Upper lobe of right lung (tissue), 1 donor: ENCODE measurements at places on chromosomes 5 and 9. TPM values are rescaled to one million over a fixed set of nuclear protein-coding genes. Genes with fewer than 3 reads are reported as not detected.
A peak's percentile ranks its signal among the peaks of the same experiment; 100 is the strongest.

DNA sequence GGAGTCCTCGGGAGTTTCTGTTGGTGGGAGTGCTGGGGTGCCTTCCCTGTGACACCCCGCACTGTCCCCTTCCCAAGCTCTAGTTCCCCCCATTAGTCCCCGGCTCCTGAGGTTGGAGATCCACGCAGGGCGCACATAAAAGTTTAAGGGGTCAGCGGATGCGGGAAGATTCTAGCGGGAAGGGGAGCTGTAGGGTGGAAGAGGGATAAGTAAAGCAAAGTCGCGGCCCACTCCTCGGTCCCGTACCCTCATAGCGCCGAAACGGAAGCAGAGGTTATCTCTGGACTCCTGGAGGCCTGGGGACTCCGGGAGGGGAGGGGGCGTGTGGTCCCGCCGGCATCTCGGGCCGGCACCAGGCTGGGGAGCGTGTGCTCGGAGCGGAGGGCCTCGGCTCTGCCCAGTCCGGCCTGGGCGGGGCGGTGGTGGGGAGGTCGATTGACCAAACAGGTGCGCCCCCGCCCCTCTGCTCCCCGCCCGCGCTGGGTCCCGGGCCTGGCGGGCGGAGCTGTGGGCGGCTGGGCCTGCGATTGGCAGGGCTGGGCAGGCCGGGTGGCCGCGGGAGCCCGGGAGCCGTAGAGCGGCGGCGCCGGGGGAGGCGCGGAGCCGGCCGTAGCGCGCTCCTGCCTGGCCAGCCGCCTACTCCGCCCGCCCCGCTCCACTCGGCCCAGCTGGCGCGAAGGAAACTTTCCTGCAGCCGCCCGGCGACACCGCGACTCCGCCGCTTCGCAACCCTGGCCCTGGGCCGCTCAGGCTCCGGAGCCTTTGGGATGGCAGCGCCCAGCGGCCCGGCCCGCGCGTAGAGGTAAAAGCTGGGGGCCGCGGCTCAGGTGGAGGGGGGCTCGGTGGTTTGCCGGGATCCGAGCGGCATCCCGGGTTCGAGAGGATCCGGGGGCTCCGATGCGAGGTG is 52.2 kb upstream of the DAB2IP start:
- peaks cover 33% of the 10 kb centered on the region for H3K4me1 ChIP-seq
- H3K4me3 ChIP-seq: peak overlapping the region; percentile 65
- peak; percentile 96 for DNase-seq
- H3K27me3 ChIP-seq: peaks cover 15% of the 10 kb centered on the region
- H3K27ac ChIP-seq: peak overlapping the region; percentile 87
- no peaks in the 10 kb centered on the region for H3K36me3 ChIP-seq

DNA sequence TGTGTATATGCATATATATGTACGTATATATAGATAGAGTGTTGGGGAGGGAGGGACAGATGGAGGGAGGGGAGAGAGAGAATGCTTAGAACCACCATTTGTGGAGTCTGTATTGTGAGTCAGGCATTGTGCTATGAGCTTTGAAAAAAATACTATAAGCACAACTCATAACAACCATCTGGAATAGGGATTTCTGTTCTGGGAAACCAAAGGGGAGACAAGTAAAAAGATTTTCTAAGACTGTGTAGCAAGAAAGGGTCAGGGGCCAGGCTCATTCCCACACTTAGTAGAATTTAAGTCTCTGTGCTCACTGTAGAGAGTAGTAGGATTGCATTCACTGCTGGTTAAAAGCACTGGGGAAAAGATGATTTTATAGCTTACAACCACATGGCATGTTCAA is 202.3 kb upstream of the SGCD start:
- DNase-seq: no peak
- no peaks in the 10 kb centered on the region for H3K27me3 ChIP-seq
- H3K27ac ChIP-seq: no peak overlapping the region
- no peaks in the 10 kb centered on the region for H3K36me3 ChIP-seq
- H3K4me1 ChIP-seq: no peaks in the 10 kb centered on the region

DNA sequence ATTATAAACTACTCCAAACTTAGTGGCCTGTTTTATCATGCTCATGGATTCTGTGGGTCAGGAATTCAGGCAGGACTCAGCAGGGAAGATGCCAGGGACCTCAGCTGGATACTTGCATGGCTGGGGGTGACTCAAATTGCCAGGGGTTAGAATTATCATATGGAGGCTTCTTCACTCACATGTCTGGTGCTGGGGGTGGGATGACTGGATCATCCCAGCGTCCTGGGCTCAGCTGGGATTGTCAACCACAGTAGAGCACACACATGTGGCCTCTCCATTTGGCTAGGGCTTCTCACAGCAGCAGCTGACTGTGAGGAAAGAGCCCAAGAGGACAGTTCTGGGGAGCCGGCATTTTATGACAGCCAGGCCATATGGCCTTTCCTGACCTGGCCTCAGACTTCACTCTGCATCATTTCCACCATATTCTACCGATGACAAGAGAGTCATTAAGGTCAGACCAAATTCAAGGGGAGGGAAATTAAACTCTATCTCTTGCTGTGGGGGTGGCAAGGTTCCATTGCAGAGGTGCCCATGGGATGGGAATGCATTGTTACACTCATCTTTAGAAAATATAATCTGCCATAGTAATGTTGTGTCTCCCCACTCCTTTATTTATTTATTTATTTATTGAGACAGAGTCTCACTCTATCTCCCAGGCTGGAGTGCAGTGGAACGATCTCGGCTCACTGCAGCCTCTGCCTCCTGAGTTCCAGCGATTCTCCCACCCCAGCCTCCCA is 5.2 kb upstream of the GRK6 start:
- peaks cover 16% of the 10 kb centered on the region for H3K4me1 ChIP-seq
- H3K4me3 ChIP-seq: no peak overlapping the region
- no peak overlapping the region for H3K27ac ChIP-seq
- H3K27me3 ChIP-seq: no peaks in the 10 kb centered on the region
- H3K36me3 ChIP-seq: no peaks in the 10 kb centered on the region

GRCh38 chr5:80777347-80778287 is 122.8 kb upstream of the DHFR start:
- no peak for DNase-seq
- no peaks in the 10 kb centered on the region for H3K27me3 ChIP-seq
- H3K4me1 ChIP-seq: no peaks in the 10 kb centered on the region
- H3K27ac ChIP-seq: no peak overlapping the region

DNA sequence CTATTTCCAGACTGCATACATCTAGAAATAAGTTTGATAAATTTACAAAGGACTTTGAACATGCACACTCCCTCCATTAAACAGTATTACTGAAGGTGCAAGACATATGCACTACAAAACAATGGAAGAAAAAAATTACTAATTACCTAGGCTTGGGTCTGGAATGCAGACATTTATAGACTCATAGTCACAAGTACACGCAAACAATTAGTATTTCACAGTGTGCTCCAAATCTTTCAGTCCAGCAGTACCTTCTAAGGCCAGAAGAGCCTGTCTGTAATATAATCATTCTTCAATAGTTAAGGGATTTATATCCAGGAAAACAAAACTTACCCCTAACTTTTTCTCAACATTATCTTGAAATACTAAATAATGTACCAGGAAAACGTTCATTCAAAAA is 11.2 kb downstream of the RICTOR start:
- H3K4me3 ChIP-seq: no peak overlapping the region
- no peaks in the 10 kb centered on the region for H3K27me3 ChIP-seq

GRCh38 chr9:79862921-79863890 is 291.4 kb downstream of the TLE4 start:
- no peak overlapping the region for H3K27ac ChIP-seq
- DNase-seq: no peak
- H3K36me3 ChIP-seq: no peaks in the 10 kb centered on the region
- H3K27me3 ChIP-seq: no peaks in the 10 kb centered on the region
- H3K4me3 ChIP-seq: no peak overlapping the region
- no peaks in the 10 kb centered on the region for H3K4me1 ChIP-seq

DNA sequence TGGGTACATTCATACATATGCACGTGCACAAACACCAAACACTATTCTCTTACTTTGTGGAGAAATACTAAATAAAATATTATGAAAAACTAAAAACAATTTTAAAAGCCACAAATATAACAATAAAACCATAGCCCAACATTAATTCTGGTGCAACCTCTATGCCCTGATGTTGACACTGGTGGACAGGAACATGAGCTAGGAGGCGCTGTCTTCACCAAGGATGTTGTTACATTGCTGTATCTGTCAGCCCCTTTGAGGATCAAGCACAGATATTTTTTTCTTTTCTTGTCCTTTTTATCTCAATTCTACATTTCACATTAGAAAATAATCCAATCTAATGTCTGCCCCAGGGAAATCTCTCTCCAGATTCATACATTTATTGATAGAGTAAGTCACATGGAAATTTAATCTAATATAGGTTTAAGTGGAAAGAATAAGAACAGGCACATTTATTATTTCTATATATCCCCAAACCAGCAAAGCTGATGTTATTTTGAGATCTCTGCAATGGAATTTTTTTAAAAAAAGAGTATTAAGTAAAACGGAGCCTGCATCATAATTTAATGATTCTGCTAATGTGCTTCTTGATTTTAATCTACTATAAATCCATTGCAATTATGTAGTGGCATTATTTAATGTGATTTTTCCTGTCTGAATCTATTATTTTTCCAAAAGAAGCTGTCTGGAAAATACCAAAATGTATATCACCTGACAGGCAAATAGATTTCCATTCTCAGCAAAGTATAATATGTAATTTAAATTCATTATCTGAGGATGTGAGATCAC is 716.5 kb downstream of the MTRR start:
- no peak overlapping the region for H3K27ac ChIP-seq
- H3K27me3 ChIP-seq: no peaks in the 10 kb centered on the region
- no peak overlapping the region for H3K4me3 ChIP-seq
- no peaks in the 10 kb centered on the region for H3K36me3 ChIP-seq
- no peak for DNase-seq

DNA sequence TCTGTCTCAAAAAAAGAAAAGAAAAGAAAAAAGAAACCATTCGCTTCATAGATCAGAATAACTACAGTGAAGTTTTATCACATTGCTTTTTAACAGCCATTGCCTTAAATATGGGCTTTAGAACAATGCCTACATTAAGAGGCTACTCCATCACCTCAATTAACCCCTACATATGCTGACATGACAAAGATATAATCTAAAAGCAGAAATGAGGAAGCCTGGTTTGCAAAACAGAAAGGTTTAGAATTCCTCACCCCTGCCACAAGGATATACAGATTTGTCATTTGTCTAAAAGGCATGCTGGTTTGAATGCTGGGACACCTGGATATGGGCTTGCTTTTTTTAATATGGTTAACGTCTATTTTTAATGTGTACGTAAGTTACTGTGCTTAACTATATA is 1353.0 kb upstream of the C9orf72 start:
- H3K4me3 ChIP-seq: no peak overlapping the region
- no peak for DNase-seq
- no peaks in the 10 kb centered on the region for H3K36me3 ChIP-seq
- no peaks in the 10 kb centered on the region for H3K4me1 ChIP-seq
- H3K27ac ChIP-seq: no peak overlapping the region
- no peaks in the 10 kb centered on the region for H3K27me3 ChIP-seq

TSSK1B gene
- not detected for total RNA-seq

FGD3 gene
- total RNA-seq: 21.6 TPM
